Fibroblast of villous mesenchyme (primary cell): ENCODE measurements at places on chromosomes 4 and X. TPM values are rescaled to one million over a fixed set of nuclear protein-coding genes. Genes with fewer than 3 reads are reported as not detected.
A peak's percentile ranks its signal among the peaks of the same experiment; 100 is the strongest.

DNA sequence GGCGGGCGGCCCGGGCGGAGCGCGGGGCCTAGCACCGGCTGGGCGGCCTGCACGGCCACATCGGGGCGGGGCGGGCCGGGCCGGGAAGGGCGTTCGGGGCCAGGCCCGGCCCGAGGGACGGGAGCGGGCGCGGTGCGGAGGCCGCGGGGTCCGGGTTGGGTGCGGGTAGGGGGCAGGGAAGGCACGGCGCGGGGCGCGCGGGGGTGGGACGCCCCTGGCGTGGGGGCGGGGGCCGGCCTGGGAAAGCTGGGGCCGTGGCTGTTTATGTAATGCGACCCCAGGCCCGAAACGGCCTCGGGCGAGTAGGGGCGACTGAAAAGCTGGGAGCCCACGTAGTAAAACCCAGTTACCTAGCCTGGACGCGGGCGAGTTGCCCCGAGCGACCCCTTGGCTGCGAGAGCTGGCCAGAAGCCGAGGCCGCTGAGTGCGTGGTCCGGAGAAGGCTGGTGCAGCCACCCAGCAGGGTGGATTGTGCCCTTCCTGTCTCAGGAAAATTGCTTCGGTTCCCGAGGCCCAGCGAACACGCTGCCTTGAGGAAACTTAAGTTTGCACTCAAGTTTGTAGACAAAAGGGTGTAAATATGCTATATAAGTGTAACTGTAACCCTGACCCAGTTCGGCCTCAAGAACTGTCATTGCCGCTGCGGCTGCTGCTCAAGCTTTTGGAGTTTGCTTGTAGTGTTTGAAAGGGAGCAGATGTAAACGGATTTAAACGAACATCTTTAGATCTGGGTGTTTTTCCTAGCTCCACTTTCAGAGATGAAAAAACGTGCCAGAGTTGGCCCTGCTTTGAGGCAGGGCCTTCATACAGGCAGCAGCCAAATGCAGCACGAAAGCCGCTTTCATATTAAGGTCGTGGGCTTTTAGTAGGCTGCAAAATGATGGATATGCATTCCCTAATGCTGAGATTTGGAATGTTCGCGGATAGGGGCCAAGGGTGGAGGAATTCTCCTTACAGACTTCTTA is 674 bp downstream of the SEC24B start:
- peak; percentile 32 for DNase-seq

- DNase-seq = peak; percentile 28
These were observed 10.6 kb downstream of the G3BP2 start for GRCh38 chr4:75662626-75663025.

DNA sequence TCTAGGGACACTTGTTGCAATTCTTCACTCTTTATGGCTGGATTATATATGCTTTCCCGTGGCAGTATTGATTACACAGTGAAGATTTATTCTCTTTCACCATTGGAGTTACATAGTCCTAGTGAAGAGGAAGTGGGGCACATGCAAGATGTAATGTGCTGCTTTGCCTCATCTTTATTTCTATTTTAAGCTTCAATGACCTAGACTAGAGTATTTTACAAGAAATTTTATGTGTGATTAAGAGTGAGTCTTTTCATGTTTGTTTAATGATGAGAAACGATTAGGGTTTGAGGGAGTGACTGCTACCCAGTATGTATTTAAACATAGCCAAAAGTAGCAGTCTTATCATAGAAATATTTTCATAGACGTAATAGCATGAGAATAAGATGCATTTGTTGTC is 30.8 kb downstream of the DIAPH2 start:
- DNase-seq = peak; percentile 10

GRCh38 chrX:35040871-35041270 is 98.3 kb downstream of the FAM47B start:
- DNase-seq = no peak

DNA sequence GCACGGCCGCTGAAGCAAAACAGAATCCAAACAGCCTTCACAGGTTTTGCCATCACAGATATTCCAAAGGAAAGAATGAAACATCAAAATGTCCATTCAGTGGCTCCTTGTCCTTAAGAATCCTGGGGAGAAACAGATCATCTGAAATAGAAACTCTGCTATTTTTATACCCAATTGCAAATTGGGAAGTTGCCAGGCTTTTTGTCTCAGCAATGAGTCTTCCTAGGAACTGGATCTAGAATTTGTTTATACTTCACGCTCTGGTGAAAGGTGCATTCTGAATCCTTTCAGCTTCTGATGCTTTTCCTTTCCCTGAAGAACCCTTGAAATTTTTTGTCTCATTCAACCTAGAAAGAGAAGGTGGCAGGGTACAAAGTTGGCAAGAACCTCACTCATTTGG is 218.9 kb downstream of the FBXW7 start:
- DNase-seq = no peak

DNA sequence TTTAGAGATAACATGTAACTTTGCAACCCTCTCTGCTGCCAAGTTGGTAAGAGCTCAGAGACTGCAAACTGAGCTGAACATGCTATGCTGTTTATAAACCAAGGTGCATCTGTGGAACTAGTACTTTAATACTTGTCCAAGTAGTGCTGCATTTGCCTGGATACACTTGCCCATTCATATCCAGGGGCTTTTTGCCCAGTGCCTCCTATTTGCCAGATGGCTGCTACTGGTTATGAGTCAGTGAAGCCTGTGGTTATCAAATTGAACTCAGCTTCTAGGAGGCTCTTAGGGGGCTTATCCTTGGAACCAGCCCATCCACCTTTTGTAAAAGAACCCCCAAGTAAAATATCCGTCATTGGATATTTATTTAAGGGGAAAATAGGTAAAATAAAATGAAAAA is 79.6 kb downstream of the AFF2 start:
- DNase-seq = no peak

DNA sequence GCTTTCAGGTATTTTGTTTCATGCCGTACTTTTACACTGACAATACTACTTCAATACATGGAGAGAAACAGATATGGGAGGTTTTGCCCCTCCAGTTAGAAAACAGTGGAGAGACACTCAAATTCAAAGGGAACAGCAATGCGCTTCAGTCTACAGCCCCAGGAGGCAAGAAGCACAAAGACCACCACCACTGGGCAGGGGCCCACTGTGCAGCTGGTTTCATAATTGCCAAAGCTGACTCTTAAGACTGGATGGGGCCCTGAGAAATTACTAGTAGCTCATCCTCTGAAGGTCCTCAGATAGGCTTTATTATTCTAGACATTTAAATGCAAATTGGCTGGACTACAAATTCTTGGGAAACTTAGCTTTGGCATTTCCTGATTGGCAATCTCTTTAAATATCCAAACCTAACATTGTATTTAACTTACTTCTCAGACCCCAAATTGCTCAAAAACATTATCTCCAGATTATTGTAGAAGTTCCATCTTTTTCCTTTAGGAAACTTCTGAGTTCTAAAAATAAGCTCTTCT is 85.9 kb upstream of the GPR34 start:
- DNase-seq = no peak

GRCh38 chr4:78318126-78318525 is 233.4 kb upstream of the ANXA3 start:
- no peak for DNase-seq

DNA sequence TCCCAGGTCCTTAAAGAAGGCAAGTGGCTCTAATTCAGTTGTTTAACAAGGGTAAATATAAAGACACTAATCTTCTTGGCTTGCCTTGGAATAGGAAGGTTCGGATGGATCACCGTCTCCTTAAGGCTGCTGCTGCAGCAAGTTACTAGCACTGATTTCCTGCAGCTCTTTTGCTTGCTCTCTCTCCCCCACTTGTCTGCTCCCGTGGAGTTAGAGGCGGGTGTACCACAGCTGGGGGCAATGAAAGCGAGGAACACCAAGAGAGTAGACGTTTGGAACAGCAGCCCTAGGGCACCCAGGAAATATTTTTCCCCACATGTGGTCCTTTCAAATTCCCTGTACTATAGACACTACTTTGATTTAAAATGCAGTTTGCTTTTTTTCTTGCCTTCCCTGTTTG is 202.2 kb downstream of the SH2D1A start:
- no peak for DNase-seq

DNA sequence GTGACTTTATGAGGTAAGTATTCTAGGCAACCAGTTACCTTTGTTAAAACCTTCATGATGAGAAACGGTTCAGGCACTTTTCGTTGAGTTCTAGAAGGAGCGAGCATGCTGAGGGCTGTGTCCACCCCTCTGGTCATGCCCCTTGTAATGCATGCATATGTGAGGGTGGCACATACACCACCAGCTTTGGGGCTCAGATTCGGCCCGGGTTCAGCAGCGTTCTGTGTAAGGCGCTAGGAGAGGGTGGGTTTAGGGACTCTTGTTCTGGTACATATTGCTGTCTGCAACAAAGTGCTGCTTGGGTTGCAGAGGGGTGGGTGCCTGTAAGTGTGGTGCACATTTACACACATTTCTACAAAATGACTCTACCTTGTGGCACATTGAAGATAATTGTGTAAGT is 54.5 kb downstream of the NOP14 start:
- no peak for DNase-seq

DNA sequence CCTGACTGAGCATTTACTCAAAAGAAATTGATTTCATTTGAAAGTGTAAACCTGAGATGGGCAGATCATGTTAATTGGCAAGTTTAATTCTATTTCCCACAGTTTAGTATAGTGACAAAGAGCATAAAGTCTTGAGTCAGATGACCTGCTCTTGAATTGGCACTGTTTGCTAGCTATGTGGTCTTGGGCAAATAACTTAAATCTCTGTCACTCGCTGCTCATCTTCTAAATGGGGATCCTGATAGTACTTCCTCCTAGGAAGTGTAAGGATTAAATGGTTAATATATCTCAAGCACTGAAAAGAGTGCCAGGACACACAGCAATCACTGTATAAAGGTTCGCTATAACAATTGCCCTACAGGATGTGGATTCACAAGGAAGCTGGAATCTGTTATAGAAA is 242.8 kb upstream of the JADE1 start:
- no peak for DNase-seq

GRCh38 chr4:151711646-151712045 is 49.2 kb downstream of the GATB start:
- no peak for DNase-seq

GRCh38 chrX:40166582-40166981 is 68.8 kb upstream of the BCOR start:
- no peak for DNase-seq

DNA sequence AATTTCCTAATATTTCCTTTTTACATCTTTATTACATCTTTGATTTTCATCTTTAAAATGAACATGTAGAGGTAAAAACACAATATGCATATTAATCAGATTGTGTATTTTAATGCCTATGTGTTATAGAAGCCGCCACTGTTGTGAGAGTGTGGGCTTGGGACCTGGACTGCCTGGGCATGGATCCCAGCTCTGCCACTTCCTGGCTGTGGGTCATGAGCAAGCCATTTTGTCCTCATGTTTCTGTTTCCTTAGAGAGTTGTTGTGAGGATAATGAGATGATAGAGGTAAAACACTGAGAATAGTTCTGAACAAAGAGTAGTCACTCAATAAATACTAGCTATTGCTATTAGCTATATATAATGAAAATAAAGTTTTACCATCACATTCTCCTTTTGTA is 38.4 kb upstream of the SCOC start:
- no peak for DNase-seq

DNA sequence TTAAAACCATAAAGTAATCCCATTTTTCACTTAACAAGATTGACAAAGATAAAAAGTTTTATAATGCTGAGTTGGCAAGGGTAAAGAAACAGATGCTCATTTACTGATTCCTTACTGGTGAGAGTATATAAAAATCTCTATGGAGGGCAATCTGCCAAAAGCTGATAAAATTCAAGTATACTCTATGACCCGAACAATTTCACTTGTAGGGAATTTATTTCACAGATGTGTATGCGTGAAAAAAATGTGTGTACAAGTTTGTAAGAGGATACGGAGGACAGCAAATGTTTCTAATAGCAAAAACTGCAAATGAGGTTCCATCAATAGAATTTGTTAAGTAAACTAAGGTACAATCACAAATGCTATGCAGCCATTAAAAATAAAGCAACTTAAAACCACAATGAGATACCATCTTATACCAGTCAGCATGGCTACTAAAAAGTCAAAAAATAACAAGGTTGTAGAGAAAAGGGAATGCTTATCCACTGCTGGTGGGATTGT is 23.4 kb downstream of the DHX15 start:
- peak; percentile 33 for DNase-seq

DNA sequence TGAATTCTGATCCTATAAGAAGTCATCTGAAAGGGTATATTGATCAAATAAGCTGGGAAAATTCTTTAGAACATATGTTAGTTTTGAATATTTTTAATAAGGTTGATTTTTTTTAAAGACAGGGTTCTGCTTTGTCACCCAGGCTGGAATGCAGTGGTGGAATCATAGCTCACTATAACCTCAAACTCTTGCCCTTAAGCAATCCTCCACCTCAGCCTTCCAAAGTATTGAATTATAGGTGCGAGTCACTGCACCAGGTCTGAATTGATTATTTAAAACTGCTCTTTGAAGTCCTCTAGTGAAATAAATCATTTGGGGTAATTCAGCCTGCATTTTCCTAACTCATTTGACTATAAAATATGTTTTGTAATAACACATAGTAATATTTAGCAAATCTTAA is 812.3 kb downstream of the PDHA2 start:
- DNase-seq = no peak

- no peak for DNase-seq
These were observed 12.8 kb upstream of the NAT8L start for GRCh38 chr4:2046031-2046961.

GRCh38 chrX:143455046-143455445 is 62.2 kb downstream of the SPANXN3 start:
- no peak for DNase-seq

The SHISA3 gene
- total RNA-seq = not detected in 2 replicates

The TLR2 gene
- total RNA-seq = under 0.01 and 0.32 TPM in 2 replicates

The RENBP gene
- 4.3 and 12.6 TPM in 2 replicates for total RNA-seq

The SLC38A5 gene
- 4.2 and 12.5 TPM in 2 replicates for total RNA-seq

The APBB2 gene
- 96.3 and 133 TPM in 2 replicates for total RNA-seq

The GABRA4 gene
- not detected in 2 replicates for total RNA-seq

The MTCP1 gene
- 2.2 and 13.5 TPM in 2 replicates for total RNA-seq

The KIAA1210 gene
- total RNA-seq = not detected in 2 replicates

The TMEM255A gene
- total RNA-seq = under 0.01 TPM in 1 of 2 replicates, not detected in the other

The WDR44 gene
- total RNA-seq = 21.9 and 28.9 TPM in 2 replicates

The CACNA1F gene
- not detected in 2 replicates for total RNA-seq

The RAB33A gene
- 1.3 and 3.5 TPM in 2 replicates for total RNA-seq
